C1 segment of cervical spinal cord (tissue), 14 donors: ENCODE measurements at places on chromosomes 5 and 9.
A peak's percentile ranks its signal among the peaks of the same experiment; 100 is the strongest.

- no peak for DNase-seq
These were observed 55.9 kb upstream of the CDKN2B start for GRCh38 chr9:22064957-22065356.

- no peak for DNase-seq
These were observed 1798.9 kb downstream of the MAT2B start for GRCh38 chr5:165304193-165304827.

- no peak for DNase-seq
These were observed 386.1 kb downstream of the ACTL7B start for GRCh38 chr9:108469654-108470053.

DNA sequence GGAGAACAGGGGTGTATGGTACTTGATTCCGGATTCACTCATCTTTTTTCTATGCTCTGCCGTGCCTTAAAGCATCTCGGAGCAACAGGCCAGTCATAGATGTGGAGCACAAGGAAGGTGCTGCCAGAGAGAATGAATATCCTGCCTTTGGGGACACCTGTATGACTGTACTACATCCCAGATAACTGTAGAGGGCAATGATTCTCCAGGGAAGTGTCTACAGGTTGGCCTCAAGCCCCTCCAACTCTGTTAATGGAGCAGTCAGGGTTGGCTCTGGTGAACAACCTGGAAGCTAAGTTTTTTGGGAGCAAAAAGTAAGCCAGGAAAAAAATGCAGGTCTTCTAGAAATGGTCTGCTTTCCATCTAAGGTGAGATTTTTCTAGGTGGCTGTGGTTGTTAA lies 71.0 kb downstream of the NREP start:
- DNase-seq = no peak

DNA sequence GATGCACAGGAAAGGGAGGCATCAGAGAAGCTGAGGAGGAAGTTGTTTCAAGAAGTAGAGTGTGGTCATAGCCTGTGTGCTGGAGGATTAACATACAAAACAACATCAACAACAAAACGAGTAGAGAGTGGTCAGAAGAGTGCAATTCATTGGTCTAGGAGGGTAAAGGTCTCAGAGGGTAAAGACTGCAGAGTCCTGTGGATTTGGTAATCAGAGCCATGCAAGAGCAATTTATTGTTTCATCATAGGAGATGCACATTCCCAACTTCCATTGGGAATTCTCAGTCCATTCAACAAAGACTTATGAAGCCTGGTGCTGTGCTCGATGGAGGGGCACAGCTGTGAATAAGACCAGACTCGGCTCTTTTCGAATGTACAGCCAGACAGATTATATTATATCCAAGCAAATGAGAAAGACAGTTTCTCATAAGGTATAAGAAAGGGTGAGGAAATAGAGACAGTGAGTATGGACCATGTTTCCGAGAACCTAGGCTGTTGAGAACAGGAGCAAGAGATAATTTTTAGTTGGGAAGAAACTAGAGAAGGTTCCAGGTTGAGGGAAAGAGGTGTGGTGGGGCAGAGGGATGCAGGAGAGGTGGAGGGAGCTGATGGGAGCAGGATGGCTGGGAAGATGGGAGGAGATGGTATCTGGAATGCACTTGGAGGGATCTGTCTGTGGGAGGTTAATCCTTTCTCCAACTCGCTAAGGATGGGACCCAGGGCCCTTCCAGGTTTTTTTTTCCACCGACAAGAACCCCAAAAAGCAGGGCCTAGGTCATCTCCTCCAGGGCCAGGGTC lies 7.9 kb upstream of the MYORG start:
- DNase-seq = no peak

GRCh38 chr9:80437091-80437640 lies 865.4 kb downstream of the TLE4 start:
- no peak for DNase-seq

GRCh38 chr5:172144291-172144815 lies 43.7 kb downstream of the STK10 start:
- peak; percentile 50 for DNase-seq
